ENCODE measurements at places on chromosomes 7 and 10.

DNA sequence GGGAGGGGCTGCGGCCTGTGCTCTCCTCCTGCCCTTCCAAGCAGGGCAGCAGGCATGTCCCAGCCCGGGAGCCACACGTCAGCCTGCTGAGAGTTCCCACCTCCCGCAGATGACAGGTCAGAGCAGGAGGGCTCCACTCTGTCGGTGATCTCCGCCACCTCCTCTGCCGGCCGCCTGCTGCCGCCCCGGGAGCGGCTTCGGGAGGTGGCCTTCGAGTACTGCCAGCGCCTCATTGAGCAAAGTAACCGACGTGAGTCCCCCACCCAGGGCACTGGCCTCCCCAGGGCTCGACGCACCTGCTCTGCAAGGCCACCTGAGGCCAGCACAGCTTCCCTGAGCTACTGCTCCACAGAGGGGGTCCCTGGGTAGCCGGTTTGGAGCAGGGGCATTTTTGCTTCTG, 9.4 kb downstream of the AP5Z1 start:
- no peak for DNase-seq

- peak; percentile 34 for DNase-seq
Observed at GRCh38 chr7:22732556-22733126, 5.6 kb downstream of the IL6 start.

DNA sequence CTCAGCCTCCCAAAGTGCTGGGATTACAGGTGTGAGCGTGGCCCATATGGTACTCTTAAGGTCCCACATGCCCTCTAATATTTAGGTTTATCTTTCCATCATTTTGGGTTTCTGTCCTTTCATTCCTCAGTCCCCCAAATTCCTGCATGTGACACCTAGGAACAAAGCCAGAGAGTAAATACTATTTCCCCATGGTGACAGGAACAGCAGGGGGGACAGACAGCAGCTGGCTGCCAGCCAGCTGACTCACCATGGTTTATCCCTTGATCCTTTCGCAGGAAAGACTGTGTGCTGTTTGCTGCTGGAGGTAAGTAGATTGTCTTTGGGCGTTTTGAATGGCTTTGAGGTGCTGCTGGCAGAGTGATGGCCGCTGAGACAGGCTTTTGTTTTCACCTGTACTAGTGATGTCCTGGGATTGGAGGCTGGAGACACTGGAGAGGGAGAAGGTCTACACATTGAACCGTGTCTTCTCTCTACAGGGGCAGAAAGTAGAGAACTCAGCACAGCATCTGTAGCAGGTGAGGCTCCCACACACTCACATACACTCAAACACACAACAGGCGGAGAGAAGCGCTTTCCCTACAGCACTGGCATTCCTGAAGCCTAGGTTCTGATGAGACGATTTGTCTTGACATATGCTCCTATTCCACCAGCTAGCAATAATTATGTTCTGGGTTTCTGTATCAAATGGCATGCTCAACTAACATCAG, 83.7 kb upstream of the EFCAB10 start:
- peak; percentile 68 for DNase-seq

DNA sequence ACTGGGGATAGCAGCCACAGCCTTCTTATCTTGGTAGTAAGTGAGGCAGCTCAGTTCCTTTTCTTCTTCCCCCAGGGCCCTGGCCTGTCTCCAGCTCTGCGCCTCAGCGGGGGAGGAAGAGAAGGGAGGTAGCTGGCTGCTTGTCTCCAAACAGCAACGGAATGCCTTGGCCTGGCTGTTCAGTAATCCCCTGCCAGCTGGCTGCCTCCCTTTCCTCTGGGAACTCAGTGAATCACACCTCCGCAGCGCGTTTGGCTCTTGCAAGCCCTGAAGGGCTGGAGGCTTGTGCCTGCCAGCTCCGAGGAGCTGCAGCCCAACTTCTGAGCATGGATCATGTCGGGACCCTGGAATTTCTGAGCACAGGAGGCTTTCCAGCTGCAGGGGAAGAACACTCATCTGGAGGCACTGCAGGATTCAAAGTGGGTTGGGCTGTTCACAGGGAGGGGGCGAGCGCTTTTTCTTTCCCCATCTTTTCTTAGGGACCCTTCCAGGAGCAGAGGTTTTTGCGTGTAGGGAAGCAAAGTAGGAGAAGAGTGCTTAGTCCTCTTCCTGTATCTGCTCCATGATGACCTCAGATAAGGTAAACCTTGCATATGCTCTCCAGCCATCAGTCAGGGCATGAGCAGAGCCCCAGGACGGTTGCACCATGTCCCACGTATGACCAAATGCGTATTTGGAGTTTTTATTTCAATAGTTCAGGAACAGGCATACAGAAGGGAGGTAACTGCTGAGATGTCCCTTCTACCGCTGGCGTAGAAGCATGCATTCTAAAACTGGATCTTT, 253.2 kb upstream of the INHBA start:
- peak; percentile 97 for DNase-seq

DNA sequence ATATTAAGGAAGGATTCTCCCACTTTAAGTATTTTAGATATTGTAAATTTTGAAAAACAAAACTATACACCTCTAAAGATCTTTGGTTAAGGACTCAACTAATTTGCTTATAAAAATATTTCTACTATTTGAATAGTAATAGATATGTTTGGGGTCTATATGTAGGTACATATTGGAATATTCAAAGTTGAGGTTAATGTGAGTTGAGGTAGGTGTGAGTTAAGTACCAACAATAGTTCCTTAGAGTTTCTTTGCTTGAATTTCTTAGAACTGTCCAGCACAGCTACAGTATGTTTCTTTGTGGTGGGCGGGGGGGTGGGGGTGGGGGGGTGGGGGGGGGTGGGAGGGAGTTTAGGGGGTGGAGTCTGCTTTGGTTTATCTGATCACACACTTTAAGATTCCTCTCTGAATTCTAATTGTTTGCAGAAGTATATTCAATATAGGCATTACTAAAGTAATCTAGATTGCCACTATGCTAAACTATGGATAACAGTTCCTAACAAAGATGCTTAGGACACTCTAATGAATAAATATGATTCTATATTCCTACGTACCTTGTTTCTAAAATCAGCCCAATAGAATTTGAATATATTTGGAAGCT, 2.1 kb downstream of the GRM3 start:
- no peak for DNase-seq

DNA sequence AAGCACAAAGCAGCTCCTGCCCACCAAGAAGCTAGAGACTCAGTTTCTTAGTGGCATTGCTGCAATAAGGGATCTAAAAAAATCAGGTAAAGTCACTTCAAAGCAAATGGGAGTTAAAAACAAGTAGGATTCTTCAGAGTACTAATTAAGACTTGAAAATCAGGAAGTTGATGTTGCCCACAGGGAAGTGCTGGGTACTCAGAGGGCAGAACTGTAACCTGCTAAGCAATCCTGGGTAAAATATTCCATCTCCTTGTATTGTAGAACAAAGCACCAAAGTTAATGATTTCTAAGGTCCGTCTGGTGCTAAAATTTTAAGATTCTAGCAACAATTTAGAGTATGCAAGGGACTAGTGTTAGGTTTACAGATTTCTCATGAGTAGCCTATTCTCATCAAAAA, 8.3 kb downstream of the PEX1 start:
- DNase-seq: no peak

- no peak for DNase-seq
Observed at GRCh38 chr10:47061776-47062175, 150.5 kb downstream of the PTPN20 start.

DNA sequence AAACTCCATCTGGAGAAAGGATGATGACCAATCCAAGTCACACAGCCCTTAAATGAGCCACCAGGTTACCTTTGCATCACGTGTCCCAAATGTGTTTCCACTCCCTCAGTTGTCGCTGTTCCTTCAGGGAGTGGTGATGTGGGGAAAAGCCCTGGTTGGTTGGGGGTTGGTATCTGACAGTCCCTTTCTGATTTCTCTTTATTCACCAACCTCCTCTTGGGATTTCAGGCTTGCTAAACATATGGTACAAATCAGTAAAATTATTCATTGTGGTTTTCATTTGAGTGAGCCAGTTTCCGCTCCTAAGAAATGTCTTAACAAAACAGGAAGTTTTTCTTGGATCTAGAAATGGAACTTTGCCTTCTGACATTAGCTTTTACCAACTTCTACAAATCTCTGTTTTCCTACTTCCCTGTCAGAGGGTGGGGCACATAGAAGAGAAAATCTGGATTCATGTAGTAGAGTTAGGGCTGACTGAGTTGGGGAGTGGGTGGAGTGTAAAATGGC, 40.0 kb upstream of the KMT2E start:
- DNase-seq: peak; percentile 64

DNA sequence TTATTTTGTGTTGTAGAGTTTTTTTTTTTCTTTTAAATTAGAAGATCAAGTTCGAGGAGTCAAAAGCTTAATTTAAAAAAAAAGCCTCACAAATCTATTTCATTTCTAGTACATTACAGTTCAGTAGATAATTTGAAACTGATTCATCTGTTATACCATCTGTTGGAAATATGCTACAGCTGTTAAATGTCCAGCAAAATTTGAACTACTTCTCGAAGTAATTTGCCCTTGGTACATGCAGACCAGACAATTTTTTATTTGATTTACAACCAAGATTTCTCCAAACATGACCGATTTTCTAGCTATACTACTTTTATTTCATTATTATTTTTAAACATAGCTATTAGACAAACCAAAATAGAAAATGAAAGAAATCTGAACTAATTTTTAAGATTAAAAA, 647.9 kb downstream of the CNTNAP2 start:
- no peak for DNase-seq

GRCh38 chr10:77160679-77161078, 476.9 kb downstream of the KCNMA1 start:
- DNase-seq: peak; percentile 88

- no peak for DNase-seq
Observed at GRCh38 chr7:66033471-66034385, 41.9 kb upstream of the ASL start.

GRCh38 chr7:101634196-101634717, 5.2 kb upstream of the MYL10 start:
- DNase-seq: no peak

DNA sequence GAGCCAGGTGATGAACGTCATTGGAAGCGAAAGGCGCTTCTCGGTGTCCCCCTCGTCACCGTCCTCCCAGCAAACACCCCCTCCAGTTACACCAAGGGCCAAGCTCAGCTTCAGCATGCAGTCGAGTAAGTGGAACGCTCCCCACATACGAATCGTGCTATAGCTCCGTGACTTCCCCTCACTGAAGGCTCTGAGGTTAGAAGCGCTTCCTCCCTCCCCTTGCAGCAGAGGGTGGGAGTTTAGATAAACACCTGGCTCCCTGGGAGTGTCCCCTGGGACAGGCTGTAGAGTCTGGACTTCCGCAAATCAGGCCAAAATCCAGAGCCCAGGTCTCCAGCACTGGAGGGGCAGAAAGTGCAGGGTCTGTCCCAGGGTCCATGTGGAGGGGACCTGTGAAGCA, 105.0 kb upstream of the NPS start:
- no peak for DNase-seq

DNA sequence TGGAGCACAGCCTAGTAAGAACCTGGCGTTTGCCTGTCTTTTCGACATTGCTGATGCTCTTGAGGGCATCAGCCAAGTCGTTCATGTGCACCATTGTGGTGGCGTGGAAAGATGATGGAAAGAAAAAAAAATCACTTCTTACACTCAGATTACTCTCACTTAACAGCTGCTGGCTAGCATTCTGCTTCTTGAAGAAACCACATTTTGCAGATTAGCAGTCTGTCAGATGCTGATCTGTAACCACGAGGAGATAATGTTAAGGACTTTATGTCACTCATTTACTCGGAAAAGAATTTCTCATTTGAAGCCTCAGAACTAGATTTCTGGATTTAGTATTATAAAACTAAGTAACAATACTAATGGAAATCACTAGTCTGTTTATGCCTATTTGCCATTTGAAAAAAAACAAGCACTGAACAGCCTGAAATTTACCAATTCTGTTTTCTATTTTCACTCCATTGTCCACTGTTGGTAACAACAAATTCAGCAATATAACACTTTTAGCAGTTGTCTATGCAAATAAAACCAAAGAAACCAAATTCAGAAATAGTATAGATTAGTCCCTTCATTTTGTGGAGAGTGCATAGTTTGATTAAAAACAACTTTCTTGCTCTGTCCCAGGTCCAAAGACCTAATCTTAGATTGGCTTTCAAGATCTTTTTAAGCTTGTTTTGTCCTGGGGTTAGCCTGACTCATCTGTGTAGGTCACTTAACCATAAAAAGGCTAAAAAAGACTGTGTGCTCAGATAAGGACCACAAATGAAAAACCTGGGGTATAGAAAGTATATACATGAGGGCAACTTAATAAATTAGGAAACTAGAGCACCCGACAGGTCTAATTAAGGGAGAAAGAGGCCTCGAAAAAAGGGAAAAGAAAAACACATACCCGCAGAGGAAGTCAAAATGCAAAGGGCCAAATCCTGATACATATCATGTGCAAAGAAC, 67.5 kb downstream of the NT5C2 start:
- peak; percentile 38 for DNase-seq

Measured in brain microvascular endothelial cell (primary cell).